ENCODE measurements at places on chromosomes 5 and 9.

DNA sequence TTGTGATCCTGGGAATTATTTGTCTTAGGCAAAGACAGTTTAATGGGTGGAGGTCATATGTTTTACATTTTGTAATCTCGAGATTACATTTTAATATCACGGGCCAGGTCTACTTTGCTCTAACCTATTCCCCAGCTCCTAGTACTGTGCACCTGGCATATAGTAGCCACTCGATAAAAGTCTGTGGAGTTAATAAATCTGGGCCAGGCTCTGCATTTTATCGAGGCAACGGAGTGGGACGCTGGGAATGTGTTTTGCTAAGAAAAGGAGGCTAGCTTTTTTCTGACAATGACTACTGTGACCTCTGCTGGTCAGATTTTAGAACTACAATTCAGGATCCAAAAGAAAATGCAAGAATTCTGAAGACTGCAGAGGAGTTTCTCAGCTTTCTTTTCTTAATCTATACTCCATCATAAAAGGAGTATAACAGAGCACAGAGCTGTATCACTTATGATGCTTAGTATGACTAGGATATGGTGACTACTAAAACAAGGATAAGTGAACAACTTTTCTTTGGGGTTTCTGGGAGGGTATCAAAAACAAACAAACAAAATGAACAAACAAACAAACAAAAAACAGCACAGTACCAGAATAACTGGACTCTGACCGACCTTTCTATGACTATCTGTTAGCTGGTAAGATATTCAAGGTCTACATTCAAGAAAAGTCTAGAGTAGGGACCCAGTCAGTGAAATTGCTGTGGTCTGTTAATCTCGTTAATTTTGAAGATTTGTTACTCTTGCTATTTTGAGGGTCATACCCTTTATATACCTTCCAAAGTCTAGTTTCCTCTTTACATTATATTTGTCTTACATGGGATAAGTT lies 46.1 kb upstream of the CER1 start:
- no peak for DNase-seq

DNA sequence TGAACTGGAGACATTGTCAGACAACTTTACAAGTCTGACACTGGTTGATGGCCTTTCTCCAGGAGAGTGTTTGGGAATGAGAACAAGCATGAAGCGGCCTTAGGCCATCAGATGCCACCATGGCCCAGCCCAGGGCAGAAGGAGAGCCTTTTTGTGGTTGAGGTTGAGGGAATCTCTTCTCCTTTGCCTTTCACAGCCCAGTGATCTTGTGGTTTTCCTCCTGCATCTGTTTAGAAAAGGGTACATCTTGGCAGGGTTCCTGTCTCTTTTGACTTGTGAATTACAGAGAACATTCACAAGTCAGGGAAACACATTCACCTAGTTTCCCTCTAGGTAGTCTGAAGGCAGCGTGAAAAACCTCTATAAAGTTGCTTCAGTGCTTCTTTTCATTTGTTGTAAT lies 27.5 kb downstream of the DMRT2 start:
- DNase-seq: no peak

DNA sequence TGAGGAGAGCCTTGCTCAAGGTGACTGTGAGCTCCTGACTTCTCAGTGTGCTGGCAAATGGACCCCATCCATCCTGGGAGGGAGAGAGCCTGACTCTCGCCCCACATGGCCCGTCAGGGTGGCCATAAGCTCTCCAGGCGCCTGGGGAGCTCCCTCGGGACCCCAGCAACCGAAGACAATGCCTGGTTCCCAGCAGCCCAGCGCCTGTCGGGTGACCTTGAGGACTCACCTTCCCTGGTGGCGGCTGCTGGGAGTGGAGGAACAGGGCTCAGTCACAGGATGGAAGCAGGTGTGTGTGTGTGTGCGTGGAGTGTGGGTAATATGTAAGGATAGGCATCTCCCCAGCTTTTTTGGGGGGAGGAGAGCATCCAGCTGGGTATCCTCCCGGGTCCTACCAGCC lies 190.3 kb downstream of the MELK start:
- no peak for DNase-seq

DNA sequence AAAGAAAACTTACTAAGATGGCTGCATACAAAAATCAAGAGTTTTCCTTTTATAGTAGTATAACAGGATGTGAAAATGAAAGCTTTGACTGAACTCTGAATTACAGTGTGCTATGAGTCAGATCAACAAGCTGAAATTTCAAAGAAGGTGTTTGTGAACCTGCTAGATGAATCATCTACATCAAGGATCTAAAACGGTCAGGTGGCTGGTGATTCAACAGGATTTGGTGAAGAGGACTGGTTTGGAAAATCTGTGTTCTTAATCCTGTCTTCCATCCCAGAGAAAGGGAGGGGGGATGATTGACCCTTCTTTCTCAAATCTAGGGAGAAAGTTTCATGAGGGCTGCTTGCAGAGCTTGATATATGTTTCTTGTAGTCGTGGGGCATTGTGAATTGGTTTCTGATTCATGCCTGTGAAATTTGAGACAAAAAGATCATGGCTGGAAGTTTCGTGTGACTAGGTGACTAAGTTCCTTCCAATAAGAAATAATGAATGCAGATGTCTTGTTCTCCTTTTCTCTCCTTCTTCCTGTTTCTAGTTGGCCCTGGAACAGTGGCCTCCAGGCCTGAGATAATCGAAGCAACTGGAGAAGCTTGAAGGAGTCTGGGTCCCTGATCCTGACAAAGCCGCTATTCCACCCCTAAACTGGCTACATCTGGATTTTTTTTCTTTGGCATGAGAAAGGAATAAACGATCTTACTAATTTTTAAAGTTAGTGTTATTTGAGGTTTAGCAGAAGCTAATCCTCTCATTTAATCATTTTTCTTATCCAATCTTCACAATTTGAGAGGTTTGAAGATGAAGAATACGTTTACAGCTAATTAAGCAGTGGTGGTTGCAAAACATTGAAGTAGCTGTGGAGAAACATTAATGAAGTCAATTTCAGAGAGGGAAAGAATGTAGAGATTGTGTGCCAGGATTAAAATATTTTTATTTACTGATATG lies 67.2 kb downstream of the MRPS30 start:
- DNase-seq: peak; percentile 22

Measured in activated CD4-positive, alpha-beta T cell treated with anti-CD3 and anti-CD28 coated beads for 4 hours (primary cell).